ENCODE measurements at places on chromosomes 16 and 17.

GRCh38 chr16:1980030-1980769 is 1.1 kb downstream of the NOXO1 start:
- DNase-seq = no peak

- no peak for DNase-seq
These were observed 642.7 kb downstream of the HS3ST4 start for GRCh38 chr16:26334218-26335111.

- no peak for DNase-seq
These were observed 2.0 kb downstream of the WSCD1 start for GRCh38 chr17:6072157-6072556.

DNA sequence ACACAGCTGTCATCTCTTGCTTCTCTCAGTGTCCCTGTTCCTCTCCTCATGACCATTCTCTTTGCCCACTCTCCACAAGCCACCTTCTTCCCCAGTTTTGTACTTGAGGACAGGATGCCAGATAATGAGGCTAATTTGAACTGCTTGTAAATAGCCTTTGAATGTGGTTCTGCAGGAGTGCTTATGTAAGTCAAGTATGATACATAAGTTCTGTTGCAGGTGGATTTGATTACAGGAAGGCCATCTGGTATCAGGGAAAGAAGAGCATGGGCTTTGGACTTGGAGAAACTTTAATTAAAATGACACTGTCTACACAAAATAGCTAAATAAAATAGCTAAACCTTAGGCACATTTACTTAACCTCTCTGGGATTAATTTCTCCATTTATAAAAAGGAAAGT is 120.2 kb upstream of the HLF start:
- DNase-seq = no peak

GRCh38 chr17:70207184-70207583 is 37.9 kb downstream of the KCNJ2 start:
- DNase-seq = no peak

- DNase-seq = no peak
These were observed 49.0 kb upstream of the CHMP6 start for GRCh38 chr17:80942423-80943345.

GRCh38 chr17:40062329-40063186 is at the start of gene THRA:
TSS of gene THRA (plus strand) at chr17:40062965. CDS start at chr17:40074489, 11,524 bp downstream.
- peak; percentile 57 for DNase-seq

DNA sequence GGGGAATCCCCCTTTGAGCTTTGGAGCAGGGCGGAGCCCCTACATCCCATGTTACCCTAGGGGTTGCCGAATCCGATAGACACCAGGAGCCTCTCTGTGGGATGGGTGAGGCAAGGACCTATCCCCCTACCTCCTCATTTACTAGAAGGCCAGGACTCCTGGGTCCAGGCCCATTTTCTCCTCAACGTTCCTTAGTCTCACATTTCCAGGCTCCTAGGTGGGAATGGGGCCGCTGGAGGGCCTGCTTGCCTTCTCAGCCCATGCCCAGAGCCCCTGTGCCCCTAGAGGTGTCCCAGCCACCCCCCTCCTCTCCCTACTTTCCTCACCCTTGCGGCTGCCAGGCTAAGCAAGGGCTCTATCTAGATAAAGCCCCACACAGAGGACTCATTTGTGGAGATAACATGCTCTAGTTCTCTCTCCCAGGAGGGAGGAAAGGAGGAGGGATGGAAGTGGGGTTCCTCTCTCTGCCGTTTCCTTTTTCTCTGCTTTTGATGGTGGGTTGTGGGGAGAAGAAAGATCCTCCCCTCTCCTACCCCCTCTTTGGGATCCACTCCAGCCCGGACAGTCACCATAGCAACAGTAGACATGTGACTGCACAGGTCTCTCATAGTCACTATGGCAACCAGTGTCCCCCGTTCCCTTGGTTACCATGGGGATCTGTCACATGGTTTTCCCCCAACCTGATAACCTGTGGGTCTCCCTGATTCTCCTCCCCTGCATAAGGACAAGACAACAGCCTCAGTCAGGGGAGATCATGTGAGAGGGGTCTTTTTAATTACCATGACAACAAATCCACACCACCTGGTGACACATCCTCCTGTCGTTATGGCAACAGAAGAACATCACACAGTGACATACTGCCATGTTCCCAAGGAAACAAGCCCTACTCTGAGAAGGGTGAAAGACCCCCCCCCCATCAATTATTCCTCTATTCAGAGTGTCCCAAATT is 5.2 kb downstream of the CACNA1G start:
- no peak for DNase-seq

DNA sequence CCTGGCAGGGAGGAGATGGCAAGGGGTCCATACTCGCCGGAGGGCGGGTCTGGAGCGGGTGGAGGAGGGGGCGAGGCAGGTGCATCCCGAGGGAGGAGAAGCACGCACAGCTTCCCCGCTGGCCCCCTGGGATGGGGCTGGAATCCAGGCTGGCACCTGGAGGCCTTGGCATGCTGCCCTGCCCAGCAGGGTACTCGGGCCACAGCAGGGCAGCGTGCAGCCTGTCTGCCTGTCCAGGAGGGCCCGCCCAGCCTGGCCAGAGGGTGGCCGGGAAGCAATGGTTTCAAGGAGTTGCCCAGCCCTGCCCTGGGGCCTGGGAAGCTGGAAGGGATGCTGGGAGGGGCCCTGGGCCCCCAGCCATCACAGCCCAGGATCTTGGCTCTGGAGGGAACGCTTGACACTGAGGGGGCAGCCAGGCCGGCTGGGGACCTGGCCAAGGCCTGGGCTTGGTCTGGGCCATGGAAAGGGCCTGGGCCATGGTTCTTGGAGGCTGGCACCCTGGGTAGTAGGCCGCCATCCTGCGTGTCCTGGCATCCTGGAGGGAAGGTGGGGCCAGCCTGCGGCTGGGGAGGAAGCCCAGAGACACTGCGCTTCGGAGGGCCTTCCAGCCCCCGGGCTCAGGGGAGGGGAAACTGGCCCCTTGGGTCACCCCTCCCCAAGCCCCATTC is 1.1 kb downstream of the GLIS2 start:
- no peak for DNase-seq

GRCh38 chr17:63420868-63421680 is 25.0 kb downstream of the CYB561 start:
- no peak for DNase-seq

- peak; percentile 11 for DNase-seq
These were observed 678 bp upstream of the AKAP10 start for GRCh38 chr17:19978209-19978802.

DNA sequence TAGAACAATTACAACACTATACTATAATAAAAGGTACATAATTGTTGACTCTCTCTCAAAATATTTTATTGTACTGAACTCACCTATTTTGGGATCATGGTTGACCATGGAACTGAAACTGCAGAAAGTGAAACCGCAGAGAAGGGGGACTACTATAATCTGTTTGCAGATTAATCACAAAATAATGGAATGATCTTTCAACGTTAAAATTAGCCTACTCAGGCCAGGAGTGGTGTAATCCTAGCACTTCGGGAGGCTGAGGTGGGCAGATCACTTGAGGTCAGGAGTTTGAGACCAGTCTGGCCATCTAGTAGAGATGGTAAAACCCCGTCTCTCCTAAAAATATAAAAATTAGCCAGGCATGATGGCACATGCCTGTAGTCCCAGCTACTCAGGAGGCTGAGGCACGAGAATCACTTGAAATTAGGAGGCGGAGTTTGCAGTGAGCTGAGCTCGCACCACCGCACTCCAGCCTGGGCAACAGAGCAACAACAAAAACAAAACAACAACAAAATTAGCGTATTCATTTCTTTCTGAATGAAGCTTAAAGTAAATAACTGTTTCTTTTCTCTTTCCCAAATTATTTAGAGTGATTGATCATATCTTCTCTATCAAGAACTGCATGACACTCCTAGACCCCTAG is 45.6 kb downstream of the IKZF3 start:
- DNase-seq = no peak

- DNase-seq = no peak
These were observed 3.0 kb downstream of the NTAN1 start for GRCh38 chr16:15052747-15053476.

DNA sequence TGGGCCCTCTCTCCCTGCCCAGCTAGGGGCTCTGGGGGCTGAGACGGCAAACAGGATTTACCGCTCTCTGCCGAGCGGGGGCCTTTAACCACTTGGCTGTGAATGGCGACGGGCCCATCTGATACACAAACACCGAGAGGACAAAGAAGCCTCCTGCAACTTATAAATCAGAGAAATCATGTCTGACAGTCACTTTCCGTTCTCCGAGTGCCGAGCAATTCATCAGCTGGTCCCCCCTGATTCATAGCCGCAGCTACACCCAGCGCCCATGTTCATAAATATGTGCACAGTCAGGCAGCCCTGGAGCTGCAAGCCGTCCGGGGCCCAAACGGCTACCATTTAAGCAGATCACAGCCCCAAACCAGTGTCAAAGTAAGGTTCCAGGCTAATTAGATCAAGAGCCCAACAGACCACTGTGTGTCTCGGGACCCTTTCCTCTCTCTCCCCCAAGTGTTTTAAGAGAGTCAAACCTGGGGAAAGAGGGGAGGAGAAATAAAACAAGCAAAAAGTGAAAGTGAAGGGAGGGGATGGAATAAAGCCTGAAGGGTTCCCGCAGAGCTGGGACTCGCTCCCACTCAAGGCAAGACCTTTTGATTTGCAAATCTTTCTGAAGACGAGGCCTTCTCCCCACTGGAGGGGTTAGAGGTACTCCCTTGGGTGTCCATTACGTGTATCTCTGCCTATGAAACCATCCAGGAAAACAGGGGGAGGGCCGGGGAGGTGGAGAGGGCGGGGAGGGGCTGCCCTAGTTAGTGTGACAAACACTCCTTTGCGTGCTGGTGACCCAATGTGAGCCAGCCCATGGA is 154.7 kb downstream of the C16orf78 start:
- DNase-seq = no peak

- DNase-seq = no peak
These were observed 10.6 kb downstream of the USP7 start for GRCh38 chr16:8953064-8953463.
